Esophagus mucosa (tissue), 1 donor: ENCODE measurements at places on chromosomes 6 and 20. TPM values are rescaled to one million over a fixed set of nuclear protein-coding genes. Genes with fewer than 3 reads are reported as not detected.

DNA sequence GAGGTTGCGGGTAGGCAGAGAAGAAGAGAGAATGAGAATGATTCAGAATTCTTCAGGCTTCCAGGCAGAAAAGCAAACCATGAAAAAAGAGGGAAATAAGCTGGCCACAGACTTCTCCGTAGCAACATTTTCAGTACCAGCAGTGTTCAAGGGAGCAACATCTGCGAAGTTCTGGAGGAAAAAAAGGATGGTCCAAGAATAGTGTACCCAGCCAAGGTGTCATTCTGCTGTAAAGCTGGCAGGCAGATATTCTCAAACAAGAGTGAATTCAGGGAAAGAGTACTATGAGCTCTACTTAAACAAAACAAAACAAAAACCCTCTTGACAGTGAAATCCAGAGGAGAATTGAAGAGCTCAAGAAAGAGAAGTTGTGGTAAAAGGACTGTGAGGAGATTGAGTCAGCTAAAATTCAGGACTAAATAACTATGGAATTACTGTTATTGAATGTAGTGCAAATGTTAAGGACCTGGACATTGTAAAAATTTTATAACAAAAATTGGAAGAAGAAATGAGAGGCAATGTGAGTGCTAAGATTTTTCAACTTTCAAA is 86.5 kb downstream of the ATRN start:
- ATAC-seq, result no peak

DNA sequence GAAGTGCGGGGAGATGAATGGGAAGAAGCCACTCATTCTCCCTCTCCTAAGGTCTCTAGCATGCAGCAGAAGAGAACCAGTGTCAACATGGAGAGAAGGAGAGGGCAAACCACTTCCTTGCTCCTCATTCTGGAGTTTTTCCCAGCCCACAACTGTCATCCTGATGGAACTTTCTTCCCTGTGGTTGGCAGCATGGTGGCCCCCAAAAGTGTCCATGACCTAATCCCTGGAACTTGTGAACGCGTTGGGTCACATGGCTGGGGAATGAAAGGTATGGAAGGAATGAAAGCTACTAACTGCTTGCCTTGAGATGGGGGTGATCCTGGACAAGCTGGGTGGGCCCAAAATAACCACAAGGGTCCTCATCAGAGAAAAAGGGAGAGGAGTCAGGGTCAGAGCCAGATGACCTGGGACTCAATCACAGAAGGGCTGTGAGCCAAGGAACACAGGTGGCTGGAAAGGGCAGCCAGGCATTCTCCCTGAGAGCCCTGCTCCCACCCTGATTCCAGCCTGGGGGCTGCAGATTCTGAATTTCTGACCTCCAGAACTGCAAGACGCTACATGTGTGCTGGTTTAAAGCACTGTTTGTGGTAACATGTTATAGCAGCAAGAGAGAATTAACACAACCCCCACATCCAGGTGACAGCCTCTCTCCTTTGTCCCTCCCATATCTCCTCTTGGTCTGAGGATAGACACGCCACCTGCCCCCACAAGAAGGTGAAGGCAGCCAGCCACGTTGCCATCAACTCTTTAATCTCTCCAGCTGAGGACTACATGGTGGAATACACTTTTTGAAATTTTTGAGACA is 63.2 kb downstream of the PYGB start:
- no peak for ATAC-seq

DNA sequence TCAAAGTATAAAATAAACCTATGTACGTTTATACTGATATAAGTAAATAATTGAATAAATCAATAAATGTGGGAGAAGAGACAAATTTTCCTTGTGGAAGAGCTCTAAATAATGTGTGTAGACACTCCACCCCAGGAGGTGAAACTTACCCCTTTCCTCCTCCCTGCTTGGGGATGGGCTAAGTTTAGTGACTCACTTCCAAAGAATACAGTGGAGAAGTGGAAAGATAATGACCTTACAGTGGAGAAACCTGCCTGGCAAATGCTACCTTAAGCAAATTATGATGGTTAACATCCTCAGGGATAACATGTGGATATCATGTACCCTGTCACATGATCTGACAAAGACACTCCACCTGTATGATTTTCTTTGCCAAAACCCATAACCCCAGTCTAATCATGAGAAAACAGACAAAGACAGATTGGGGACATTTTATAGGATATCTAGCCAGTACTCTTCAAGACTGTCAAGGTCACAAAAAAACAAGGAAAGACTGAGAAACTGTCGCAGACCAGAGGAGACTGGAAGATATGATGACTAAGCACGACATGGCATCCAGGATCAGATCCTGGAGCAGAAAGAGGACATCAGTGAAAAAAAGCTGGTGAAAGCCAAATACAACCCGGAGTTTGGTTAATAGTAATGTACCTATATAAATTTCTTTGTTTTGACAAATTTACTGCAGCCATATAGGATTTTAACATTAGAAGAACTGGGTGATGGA is 195.5 kb upstream of the PRDM1 start:
- peak; percentile 80 for ATAC-seq

DNA sequence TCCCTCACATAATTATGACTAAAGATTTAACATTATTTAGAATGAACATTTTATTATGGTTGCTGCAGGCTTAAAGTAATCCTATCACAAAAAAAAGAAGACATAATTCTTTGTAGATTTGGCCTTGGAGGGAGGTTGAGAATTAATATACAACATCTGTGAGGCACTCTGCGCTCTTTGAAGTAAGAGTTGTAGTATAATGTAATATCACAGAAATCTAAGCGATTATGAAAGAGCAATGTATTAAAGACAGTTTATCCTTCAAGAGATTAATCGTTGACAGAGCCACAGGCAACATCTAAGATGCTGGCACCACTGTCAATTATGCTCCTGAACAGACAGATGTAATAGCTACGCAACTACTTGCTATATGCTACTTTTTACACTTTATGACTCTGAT is 946.8 kb downstream of the GRIK2 start:
- no peak for ATAC-seq

- ATAC-seq, result no peak
Observed at GRCh38 chr6:110614586-110614985, 138.2 kb upstream of the SLC22A16 start.

Gene ZNF343
- total RNA-seq, result 7.6 TPM

Gene TMEM200A
- total RNA-seq, result 0.16 TPM

DNA sequence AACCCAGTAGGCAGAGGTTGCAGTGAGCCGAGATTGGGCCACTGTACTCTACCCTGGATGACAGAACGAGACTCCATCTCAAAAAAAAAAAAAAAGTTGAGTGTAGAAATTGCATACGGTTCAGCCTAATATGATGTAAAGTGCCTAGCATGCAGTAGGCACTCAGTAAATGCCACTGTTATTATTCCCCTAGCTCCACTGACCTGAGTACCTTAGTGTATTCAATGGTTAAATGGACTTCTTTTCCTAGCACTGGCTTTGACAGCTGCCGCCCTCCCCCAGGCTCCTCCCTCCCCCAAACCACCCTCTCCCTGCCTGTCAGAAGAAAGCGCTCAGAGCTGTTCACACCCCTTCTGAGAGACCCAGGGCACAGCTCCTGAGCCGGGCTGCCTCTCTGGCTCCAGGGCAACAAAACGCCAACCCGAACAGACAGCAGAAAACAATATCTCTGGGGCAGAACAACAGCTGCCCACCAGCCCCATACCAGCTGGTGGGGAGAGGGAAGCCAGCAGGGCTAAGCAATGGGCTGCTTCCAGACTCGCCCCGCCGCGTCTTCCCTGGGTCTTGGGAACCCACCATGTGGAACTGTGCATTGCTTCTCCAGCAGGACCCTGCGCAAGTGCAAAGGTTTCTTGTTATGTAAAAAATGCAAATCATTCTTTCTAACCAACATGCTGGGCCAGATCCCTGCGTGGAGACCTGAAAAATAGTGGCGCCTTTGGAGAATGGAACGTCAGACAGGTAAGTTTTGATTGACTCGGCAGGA is 4.5 kb downstream of the CPNE5 start:
- no peak for ATAC-seq

GRCh38 chr6:55836945-55837344 is 38.4 kb downstream of the BMP5 start:
- ATAC-seq, result no peak

Gene NFATC2
- total RNA-seq, result 0.76 TPM

DNA sequence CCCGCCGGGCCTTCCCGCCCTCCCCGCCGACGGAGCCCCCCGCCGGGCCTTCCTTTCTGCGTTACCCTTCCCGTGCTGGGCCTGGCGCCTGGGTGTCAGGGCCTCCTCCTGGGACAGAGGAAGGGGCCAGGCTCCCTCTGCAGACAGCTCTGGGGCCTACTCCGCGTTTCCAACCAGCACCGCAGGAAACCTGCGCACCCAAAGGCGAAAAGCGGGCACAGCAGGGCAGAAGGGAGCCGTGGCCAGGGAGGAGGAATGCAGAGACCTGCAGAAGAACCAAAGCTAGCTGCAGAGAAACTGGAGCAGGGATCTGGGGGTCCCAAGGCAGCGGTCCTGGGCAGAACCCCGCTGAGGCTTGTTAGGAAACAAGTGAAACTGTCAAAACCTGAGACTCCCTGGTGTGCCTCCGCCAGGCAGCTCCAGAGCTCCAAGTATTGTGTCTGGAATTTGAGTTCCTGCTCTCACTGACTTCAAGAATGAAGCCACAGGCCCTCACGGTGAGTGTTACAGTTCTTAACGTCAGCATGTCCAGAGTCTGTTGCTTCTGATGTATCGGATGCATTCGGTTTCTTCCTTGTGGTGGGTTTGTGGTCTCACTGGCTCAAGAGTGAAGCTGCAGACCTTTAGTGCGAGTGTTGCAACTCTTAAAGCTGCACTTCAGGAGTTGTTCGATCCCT is 33.3 kb downstream of the IRF4 start:
- no peak for ATAC-seq

Gene VWA7
- 1.6 TPM for total RNA-seq

GRCh38 chr6:72272958-72273357 is 348.9 kb upstream of the KCNQ5 start:
- ATAC-seq, result no peak

- no peak for ATAC-seq
Observed at GRCh38 chr20:21867353-21867752, 161.9 kb downstream of the PAX1 start.

Gene CNR1
- total RNA-seq, result 0.72 TPM

DNA sequence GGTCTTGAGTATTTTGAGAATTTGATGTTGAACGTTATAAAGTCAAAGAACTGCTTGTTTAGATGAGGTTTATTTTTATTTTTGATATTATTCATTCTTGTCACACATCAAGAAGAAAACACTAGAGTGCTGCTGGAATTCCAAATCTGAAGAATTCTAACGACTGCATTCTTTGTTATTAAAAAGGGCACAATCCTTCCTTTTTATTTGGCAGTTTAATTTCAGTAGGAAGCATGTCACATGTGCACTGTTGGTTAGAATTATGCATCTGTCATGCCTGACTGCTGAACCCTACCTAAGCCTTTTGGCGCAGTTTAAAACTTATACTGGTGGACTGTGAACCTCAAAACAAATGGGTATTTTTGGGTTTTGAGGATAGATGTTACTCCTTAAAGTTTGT is 4.0 kb downstream of the ID4 start:
- no peak for ATAC-seq

Gene PEDS1
- 27.0 TPM for total RNA-seq

Gene SYNDIG1
- 0.08 TPM for total RNA-seq

Gene DEFB124
- not detected for total RNA-seq

Gene LTB
- total RNA-seq, result 1.1 TPM

DNA sequence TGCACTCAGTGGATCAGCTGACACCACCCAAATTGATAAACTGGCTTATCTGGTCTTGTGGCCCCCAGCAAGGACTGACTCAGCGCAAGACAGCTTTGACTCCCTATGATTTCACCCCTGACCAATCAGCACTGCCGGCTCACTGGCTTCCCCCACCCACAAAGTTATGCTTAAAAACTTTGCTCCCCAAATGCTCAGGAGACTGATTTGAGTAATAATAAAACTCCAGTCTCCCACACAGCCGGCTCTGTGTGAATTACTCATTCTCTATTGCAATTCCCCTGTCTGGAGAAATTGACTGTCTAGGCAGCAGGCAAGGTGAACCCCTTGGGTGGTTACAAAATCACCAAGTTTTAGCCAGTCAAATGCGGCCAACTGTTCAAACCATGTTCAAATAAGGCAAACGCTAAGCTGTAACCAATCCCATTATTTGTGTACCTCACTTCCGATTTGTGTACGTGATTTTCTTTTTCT is 32.5 kb downstream of the SLC22A2 start:
- no peak for ATAC-seq

Gene CRYBG1
- total RNA-seq, result 124 TPM

DNA sequence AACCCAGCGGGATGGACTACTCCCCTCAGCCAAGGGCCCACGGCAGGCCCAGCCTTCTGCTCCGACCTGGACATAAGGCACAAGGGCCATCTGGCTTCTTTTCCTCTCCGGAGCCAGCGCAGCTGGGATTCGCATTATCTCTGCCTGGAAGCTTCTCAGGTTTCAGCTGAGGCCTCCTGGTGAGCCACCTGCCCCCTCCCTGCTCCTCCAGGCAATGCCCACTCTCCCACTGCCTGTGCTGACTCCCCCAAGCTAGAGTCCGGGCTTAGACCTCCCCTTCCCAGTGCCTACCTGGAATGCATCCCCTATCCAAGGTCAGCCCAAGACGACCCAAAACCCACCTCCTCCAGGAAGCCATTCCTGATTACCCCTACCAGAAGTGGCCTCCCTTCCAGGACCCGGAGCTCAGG is 60.7 kb downstream of the EZR start:
- peak; percentile 0 for ATAC-seq

- ATAC-seq, result peak; percentile 35
Observed at GRCh38 chr6:52551483-52552277, 25.2 kb downstream of the TRAM2 start.

GRCh38 chr6:80143419-80143937 is 37.0 kb downstream of the BCKDHB start:
- peak; percentile 77 for ATAC-seq

DNA sequence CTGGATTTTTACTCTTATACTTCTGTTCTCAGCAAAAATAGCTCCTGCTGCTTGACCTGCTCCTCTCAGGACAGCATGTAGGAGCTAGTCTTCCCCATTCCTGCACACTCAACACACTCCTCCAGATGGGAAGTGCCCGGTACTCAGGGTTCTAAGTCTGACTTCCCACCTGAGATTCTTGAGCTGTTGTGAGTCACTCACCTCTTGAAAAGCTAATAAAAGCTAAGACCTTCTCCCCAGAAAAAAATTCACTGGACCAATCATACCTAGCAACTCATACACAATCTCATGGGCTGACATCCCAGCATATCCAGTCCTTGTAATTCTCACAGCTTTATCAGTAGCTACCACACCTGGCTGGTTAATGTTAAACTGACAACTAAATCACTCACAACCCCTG is 53.5 kb downstream of the TRPC4AP start:
- no peak for ATAC-seq

- ATAC-seq, result no peak
Observed at GRCh38 chr20:61520893-61521460, 268.9 kb downstream of the CDH4 start.

- ATAC-seq, result no peak
Observed at GRCh38 chr6:137810554-137811120, 56.4 kb upstream of the TNFAIP3 start.

Gene PRKN
- total RNA-seq, result 2.4 TPM
